ENCODE measurements at places on chromosomes 5 and 9.

DNA sequence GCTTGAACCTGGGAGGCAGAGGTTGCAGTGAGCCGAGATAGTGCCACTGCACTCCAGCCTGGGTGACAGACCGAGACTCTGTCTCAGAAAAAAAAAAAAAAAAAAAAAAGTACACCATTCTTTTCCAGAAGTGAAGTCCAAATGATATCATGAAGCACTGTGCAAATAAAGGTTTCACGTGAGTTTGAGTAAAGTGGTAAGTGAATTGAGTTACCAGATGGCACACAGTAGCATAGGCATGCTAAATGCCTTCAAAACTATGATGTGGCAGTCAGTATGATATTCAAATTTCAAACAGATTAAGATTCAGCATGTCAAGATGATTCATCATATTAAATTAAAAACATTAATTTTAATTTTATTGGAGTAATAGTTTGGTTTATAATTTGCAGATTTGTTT, 195.2 kb downstream of the TAF11L14 start:
- no peak for DNase-seq

DNA sequence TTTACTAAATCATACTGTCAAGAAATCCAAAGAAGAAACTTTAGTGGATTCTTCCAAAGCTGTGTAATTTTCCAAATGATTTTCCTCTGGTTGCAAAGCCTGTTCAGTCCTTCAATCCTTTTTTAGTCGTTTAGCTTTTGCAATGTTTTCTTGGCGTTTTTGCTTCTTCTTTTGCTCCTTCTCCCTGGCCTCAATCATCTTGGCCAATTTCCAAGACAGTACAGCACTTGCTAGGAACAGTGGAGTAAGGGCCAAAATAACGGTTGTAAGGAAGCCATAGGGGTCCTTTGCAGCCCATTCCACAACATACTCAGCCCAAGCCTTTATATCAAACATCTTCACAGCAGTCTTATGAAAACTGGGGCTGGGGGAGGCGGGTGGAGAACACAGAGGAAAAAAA, 2.4 kb downstream of the SMIM15 start:
- DNase-seq: no peak

GRCh38 chr5:74538206-74538661, 102.3 kb downstream of the ENC1 start:
- DNase-seq: peak; percentile 40

DNA sequence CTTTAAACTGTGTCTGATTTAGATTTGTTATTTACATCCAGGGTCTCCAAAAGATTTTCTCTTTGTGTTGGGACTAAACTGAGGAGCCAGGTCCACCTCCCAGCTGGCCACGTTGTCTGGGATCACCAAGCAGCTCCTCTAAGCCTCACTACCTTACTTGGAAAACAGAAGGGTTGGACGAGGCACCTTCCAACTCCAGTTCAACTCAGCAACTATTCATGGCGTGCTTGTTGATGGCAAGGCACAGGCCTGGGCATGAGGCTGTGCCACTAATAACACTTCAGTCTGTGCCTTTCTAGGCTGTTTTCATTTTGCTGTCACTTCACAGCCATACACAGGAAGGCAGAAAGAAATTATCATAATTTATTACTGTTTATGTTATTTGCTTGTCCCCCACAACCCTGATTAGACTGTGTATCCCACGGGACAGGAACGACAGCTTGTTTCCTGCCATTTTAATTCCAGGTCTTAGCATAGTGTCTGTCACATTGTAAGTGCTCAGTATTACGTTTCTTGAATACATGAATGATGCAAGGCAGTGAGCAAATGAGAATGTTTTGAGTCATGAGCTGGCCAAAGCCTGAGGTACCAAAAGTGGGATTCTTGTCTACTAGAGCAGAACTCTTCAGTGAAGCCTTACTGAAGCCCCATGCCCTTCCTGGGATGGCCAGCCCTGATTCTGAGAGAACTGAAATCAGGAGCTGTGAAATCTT, 125.8 kb downstream of the GALNT10 start:
- DNase-seq: no peak

DNA sequence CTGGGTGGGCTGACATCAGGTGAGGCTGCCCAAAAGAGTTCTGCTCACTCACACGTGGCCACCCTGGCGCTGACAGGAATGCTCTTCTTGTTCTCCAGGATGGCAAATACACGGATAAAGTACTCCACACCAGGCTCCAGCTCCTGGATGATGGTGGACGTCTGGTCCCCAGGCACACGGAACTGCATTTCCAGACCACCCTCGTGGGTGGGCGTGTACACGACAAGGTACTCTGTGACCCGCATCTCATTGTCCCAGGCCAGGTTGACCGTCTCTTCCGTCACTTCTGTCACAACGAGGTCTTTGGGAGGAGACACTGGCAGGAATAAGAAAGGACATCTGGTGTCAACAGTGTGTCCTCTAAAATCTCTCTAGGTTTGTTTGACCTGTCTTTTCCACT, 33.8 kb downstream of the TNC start:
- no peak for DNase-seq

- peak; percentile 47 for DNase-seq
These were observed at the start of gene CFAP77 for GRCh38 chr9:132409828-132410528. Gene CFAP77, plus strand, starts transcription at chr9:132410211. Its CDS starts 61 bp downstream, at chr9:132410272.

GRCh38 chr5:59711310-59711709, 182.2 kb downstream of the PDE4D start:
- no peak for DNase-seq

DNA sequence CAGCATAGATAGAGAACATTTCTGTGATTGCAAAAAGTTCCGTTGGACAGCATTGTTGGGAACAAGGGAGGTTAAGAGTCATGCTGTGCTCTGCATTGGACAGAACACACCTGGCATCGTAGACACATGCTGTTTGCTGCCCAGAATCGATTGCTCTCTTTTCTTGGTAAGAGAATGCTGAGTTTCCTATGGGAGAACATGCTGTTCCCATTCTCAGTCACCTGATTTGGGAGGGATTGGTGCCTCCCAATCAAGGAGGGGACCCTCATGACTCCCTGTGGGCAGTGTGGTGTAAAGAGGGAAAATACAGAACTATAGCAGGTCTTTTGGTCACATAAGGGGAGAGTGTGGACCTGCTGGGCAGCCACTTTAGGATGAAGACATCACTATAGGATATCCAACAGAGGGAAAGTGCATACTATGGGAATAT, 555.4 kb upstream of the CLINT1 start:
- no peak for DNase-seq

- peak; percentile 85 for DNase-seq
These were observed 132.4 kb downstream of the DAB2IP start for GRCh38 chr9:121783521-121784507.
